ENCODE measurements at places on chromosomes 1 and 21.
A peak's percentile ranks its signal among the peaks of the same experiment; 100 is the strongest.

GRCh38 chr1:226706684-226707083 lies 32.4 kb downstream of the ITPKB start:
- no peak for DNase-seq

DNA sequence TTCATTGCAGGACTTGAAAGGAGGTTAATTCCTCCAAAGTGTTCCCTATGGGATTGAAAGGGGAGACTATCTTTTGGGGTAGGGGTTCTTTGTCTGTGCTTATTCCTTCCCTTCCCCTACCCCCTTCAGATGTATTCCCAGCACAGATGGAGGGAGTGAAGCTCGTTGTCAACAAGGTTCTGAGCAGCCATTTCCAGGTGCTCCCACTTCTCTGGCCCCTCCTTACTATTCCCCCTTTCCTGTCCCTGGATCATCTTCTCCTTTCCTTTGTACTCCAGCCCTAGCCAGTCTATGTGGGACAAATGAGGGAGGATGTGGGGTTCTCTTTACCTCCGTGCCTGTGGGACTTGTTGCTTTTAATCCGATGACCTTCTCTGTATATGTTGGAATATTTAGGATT lies 899 bp downstream of the TOMM40L start:
- no peak for DNase-seq

DNA sequence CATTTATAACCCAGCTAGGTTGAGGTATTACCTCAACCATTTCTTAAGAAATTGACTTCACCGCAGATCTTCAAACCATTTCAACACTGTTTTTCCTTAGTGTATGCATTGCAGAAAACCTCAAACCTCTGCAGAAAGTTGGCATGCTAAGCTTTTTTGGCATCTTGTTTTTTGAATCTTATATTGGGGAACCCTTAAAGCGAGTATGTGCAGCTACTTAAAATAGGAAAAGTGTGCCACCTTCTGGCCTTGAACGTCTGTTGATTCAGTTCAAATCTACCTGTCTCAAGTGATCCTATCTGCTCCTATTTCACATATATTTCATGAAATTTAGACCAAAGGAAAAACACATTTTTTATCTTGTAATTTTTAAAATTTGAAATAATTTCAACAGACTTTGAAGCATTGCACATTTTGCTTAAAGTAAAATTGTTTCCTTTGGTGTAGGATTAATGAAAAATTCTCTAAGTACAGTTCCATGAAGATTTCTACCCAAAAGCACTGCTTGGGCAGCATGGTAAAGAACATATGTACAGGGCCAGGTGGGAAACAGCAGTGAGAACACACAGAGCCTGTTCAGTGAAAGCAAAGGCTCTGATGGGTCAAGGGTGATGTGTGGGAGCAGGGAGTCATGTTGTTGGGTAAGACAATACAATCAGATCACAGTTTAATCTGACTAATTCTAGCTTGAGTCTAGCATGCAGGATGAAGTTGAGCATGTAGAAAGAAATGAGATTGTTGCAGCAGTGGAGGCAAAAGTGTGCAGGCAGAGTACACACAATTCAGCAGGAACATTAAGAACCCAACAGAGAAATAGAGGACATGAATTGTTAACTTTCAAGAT lies 17.2 kb downstream of the HENMT1 start:
- DNase-seq: peak; percentile 80

- DNase-seq: no peak
Measured at GRCh38 chr21:42820616-42821465, 58.5 kb downstream of the WDR4 start.

GRCh38 chr1:53547231-53547790 lies 88.1 kb downstream of the DMRTB1 start:
- DNase-seq: no peak

GRCh38 chr1:19739628-19740027 lies 60.1 kb downstream of the TMCO4 start:
- no peak for DNase-seq

- DNase-seq: no peak
Measured at GRCh38 chr1:245896258-245896657, 610.8 kb downstream of the SMYD3 start.

GRCh38 chr1:36285443-36286101 lies 20.6 kb upstream of the SH3D21 start:
- peak; percentile 92 for DNase-seq

DNA sequence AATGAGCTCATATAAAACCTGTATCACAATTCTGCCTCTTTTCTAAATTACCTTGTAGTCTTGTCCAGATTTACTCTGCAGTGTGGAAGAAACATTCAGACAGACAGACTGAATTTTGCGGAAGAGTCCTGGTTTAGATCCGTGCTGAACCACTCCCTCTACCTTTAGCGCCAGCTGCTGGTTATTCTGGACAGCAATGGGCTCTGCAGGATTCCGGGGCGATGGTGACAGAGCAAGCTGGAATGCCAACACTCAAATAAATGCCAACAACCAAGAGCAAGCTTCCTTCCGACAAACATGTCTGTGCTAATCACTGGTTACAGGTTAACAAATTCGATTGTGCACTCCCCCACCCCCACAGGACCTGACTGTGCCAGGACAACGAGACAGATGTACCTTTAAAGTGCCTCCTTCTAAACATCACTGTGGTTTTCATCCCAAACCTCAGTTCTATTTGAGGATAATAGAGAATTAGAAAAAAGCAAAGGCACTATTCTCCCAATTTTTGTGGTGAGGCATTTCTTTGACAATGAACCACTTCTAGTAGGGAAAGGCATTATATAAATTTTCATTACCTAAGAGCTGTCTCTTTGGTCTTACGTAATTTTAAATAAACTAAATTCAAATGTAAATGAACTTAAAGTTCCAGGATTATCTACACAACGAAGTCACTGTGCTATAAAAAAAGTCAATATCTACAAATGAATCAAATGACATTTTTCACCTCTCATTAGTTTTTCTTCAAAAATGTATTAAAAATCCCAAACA lies 90.4 kb downstream of the INTS7 start:
- no peak for DNase-seq

- DNase-seq: peak; percentile 40
Measured at GRCh38 chr1:59155351-59155750, 141.5 kb upstream of the FGGY start.

GRCh38 chr1:41509270-41509671 lies 24.8 kb upstream of the EDN2 start:
- no peak for DNase-seq

- peak; percentile 29 for DNase-seq
Measured at GRCh38 chr1:97042551-97042950, 321.0 kb downstream of the PTBP2 start.

GRCh38 chr1:159055181-159055641 lies 21.4 kb downstream of the AIM2 start:
- DNase-seq: no peak

GRCh38 chr1:198056255-198056654 lies 100.5 kb upstream of the NEK7 start:
- peak; percentile 10 for DNase-seq

GRCh38 chr1:224116131-224116530 lies 2.2 kb downstream of the FBXO28 start:
- DNase-seq: peak; percentile 73

- no peak for DNase-seq
Measured at GRCh38 chr1:234488054-234489006, 9.4 kb upstream of the TARBP1 start.

DNA sequence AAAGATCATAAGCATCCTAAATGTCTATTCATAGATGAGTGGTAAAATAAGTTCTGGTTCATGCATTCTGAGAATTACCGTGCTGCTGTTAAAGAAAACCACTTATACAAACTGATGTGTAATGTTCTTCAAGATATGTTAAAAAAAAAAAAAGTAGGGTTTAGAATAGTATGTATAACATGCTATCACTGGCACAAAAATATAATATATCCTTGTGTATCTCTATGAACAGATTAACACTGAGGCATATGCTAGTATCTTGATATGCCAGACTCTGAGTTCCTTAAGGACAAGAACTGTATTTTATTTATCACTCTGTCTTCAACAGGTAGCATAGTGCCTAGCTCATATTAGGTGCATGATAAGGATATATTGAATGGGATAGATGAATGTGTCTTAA lies 108.9 kb downstream of the HS2ST1 start:
- DNase-seq: no peak

- DNase-seq: no peak
Measured at GRCh38 chr1:220875260-220875659, 4.0 kb upstream of the HLX start.

DNA sequence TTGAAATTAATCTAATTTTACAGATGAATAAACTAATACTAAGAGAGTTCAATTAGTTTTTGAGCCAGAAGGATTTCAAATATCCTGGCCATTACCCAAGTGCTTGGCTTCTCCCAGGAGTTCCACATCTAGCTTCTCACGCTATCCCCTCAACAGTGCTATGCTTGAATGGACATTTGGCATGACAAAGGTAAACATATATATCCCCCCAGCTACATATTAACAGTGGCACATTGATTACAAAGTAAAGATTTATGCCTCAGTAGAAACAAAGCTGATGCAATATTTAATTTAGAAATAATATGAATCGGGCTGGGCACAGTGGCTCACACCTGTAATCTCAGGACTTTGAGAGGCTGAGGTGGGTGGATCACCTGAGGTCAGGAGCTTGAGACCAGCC lies 434.6 kb upstream of the PRMT6 start:
- no peak for DNase-seq

DNA sequence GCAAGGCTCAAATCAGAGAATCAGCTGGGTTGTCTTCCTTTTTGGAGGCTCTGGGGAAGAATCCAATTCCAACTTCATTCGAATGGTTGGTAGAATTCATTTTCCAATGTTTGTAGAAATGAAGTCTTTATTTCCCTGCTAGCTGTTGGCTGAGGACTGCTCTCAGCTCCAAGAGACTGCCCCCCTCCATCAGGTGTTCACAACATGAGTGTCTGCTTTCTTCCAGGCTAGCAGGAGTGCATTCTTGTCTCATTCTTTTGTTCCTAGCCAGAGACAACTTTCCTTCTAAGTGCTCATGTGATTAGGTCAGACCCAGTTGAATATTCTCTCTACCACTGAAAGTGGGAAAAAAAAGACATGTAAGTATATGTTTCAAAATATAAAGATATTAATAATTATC lies 95.2 kb downstream of the HLX start:
- no peak for DNase-seq

- DNase-seq: peak; percentile 93
Measured at GRCh38 chr1:66374561-66375111, 159.3 kb upstream of the SGIP1 start.

- no peak for DNase-seq
Measured at GRCh38 chr21:31268090-31268489, 76.0 kb downstream of the TIAM1 start.

GRCh38 chr1:49466961-49467360 lies 556.8 kb downstream of the AGBL4 start:
- DNase-seq: no peak

DNA sequence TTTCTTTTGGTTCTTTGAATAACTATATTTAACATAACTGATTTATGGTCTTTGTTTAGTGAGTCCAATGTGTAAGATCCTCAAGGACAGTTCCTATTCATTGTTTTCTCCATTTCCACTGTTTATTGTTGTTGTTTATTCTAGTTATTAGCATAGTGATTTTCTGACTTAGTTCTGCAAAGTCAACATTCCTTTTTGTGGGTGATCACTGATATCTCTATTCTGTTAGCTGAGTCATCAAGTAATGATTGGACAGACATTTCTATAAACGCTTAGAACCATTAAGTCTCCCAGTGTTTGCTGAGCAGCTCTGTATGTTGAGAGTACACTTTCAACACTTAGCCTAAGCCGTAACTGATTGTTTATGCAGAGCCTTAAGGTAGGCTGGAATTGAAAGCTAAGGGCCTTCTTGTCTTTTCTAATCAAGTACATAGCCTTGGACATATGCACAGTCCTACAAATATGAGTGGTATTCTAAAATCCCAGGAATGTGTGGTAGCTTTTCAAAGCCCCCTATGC lies 87.1 kb downstream of the SLC5A9 start:
- no peak for DNase-seq

- peak; percentile 45 for DNase-seq
Measured at GRCh38 chr1:36096500-36097432, 8.1 kb downstream of the ADPRS start.

DNA sequence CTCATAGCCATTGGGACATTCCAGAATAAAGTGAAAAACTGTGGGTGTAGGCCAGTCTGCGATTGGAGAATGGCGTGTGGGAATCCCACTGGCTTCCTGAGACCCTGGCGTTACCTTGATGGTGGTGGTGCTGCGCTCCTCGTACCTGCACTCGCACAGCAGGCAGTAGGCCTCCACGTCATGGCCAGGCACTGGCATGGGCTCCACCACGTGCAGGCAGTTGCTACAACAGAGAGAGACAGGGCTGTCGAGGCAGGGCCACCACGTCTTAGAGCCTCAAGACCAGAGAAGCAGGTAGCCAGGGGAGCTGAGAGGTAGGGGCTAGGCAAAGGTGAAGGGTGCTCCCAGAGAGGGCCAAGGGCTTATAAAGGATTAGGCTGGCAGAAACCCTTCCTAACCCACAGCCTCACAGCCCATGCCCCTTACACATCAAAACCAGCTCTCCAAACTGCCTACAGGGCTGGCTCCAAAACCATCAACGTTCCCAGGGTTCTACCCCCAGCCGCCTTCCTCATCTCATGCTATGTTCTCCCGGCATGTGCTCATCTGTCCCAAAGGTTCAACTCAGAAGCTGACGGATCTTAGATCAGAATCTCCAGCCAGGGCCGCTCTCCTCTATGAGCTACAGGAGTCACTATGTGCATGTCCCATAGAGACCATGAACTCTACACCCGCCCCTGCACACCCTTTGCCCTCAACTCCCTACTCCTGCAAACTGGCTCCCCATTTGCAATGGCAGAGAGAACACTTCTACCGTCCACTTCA lies 7.5 kb downstream of the TMEM9 start:
- no peak for DNase-seq

DNA sequence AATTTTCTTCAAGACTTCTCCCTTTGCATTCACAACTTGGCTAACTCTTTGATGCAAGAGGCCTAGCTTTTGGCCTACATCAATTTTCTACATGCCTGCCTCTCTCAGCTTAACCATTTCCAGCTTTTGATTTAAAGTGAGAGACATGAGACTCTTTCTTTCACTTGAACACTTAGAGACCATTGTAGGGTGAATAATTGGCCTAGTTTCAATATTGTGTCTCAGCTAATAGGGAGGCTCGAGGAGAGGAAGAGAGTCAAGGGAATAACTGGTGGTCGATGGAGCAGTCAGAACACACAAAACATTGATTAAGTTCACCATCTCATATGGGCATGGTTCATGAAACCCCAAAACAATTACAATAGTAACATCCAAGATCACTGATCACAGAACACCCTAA lies 225.5 kb downstream of the TPR start:
- no peak for DNase-seq

- peak; percentile 38 for DNase-seq
Measured at GRCh38 chr1:94068096-94068998, 52.6 kb downstream of the ABCA4 start.

DNA sequence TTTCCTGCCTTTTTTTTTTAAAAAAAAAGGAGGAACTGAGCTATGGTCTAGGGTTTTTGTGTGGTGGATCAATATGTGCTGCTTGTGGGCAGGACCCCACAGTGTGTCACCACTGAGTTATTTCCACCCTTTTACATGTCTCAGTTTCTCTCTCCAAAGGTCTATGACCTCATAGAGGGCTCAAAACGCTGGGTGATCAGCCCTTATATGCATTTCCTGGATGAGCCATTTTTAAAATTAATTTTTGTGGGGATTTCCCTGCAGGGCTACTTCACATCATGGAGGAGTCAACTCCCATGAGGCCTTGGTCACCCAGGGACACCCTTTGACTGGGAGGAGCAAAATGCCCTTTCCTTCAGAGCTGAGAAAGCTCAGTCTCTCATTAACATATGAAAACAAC lies 20.7 kb upstream of the HAO2 start:
- peak; percentile 43 for DNase-seq

All from GM23248 (cell line).